ENCODE measurements at places on chromosomes 16 and 17.
A peak's percentile ranks its signal among the peaks of the same experiment; 100 is the strongest.

DNA sequence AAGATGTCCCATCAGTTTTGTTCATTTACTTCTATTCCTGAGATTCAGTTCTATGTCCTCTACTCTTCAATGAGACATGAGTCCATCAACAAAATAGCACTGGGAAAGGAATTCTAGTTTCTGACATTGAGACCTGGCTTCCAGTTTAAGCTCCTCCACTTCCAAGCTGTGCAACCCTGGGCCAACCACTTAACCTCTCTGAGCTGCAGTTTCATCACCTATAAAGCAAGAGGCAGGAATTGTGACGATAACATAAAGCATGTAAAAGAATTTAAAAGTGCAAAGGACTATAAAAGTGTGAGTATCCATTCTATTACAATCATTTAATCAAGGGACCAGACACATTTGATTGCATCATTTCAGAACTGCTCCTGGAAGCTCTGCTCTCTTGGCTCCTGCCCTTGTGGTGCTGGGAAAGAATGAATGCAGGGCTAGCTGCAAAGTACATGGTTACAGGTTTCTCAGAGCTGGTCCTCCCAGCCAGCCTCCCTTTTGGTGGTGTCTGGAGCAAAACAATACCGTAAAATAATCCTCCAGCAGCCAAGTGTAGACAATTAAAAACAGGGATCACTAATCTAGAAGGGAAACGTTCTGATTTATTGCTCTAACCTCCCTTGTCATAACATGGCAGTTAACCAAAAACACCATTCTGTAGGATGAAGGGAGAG, 113.9 kb downstream of the VPS53 start:
- no peak for DNase-seq

- DNase-seq, result peak; percentile 64
These were observed 405.9 kb downstream of the SHISA9 start for GRCh38 chr16:13307255-13307654.

DNA sequence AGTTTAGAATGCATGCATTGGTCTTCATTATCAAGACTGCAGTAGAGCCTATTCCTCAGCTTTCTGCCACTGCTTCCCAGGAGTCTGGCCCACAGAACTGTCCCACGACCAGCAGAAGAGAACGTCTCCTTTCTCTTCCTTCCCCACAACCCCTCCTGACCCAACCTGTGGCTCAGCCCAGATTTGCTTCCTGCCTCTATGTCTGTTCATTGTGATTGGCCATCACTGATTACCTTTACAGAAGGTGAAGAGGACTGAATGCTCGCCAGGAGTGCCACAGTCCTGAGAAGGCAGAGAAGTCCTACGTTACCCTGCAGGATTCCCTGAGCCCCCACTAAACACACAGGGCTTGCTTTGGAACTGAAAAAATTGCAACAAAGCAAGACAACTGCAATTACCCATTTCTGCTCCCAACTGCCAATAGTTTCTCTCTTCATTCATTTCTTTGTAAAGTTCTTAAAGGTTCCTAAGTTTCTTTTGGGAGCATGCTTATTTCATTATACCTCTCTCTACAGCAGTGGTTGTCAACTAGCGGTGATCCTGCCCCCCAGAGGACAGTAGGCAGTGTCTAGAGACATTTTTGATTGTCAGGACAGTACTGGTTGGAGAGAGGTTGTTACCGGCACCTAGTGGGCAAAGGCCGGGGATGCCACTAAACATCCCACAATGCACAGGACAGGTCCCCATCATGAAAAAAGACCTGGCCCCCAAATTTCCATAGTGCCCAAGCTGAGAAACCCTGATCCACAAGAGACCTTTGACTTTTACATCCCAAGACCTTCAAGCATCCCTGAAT, 4.5 kb upstream of the NAT9 start:
- DNase-seq, result no peak

DNA sequence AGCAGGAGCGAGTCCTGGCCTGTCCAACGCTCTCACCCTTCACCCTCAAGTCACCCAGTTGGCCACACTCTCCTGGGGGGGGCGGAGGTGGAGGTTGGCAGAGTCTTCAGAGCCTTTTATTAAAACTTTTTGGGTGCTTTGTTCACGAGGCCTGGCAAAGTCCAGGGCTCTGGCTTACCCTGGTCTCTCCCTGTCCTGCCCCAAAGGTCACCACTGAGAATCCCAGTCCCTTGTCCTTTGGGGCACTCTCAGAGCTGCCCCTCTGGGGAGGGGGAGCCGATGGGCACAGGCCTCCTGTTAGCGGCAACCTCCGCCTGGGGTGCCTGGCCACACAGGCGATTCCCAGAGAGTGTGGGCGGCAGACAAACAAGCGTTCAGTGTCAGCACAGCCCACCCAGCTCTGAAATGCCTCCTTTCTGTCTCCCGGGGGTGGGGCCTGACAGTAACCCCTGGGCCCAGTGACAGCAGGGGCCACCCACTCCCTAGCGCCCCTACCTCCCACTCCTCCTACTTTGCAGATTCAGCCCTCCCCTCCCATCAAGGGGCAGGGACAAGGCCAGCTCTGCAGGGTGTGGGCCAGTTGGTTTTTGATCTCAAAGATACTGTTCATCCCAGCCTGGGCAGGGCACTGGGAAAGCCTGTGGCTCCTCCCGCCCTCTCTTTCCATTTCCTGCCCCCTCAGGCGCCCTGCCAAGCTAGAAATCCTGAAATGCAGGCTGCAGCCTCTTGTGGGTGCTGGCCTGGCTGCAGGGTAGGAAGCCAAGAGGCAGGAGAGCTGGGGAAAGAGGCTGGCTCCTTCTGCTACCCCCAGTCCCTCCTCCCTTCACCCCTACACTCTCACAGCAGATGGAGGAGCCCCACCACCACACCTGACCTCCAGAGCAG, 36.6 kb upstream of the EMP2 start:
- DNase-seq, result no peak

DNA sequence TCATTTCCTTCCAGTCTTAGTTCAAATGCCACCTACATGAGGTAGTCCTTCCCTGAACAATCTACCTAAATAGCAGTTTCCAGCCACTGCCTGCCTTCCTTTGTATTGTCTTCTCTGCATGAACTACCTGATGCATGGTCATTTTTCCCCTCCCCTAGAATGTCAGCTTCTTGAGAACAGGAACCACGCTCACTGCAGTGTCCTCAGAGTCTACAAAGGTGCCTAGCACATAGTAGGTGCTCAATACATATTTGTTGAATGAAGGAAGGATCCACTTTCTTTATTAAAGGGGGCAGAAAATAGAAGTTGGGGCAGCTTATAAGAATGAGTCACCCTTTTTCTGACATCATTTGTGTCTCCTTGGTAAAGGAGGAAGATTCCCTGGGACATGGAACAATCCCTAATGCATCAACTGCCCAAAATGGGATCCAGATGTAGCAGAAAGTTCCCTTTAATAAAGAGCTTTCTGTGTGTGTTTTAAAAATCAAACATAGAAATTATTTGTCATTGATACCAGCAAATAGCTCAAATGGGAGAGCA, 4.4 kb upstream of the CYLD start:
- DNase-seq, result no peak

- DNase-seq, result no peak
These were observed 15.1 kb downstream of the SLC5A10 start for GRCh38 chr17:18966831-18967624.

- no peak for DNase-seq
These were observed 48.1 kb downstream of the BEAN1 start for GRCh38 chr16:66475232-66475631.

DNA sequence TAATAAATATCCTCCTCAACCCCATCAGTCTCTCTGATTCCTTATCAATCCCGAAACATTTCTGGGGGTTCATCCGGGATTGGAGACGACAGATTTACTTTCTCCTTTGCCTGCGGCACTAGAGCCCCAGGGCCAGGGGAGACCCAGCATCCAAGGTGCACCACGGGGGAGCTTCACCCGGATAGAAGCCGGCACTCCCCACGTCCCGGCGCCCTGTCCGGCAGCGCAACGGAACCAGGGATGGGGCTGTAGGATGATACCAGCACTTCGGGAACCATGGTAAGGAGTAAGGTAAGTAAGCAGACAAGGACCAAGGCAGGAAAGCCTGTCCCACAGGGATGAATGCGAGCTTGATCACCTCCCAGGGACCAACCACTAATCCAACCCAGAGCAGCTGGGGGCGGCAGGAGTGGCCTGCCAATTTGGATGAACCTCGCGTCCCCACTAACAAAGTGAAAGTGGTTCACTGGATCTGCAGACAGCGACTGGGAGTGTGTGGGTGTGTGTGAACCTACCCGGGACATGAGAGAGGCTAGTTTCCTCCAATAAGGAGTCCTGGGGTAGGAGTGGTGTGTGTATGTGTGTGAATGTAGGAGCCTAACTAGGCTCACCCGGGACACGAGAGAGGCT, 11.9 kb downstream of the POLR3K start:
- DNase-seq, result no peak

DNA sequence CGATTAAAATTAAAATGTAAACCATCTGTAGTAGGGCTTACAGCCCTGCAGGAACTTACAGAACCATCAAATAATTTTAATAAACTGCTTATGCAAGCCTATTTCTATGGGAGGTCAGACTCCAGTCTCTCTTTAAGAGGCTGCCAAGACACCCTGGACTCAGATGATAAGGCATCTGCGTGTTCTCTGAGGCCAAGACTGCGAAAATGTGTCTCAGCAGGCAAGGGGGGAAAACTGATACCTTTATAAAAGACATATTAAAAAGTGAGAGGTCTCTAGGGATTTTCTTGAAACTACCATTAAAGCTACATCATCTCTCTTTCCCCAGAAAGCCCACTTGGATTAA, 32.2 kb downstream of the MPHOSPH6 start:
- no peak for DNase-seq

- DNase-seq, result no peak
These were observed 835 bp downstream of the FBXL16 start for GRCh38 chr16:704552-705380.

GRCh38 chr17:9566067-9566466, 9.6 kb downstream of the STX8 start:
- DNase-seq, result no peak

DNA sequence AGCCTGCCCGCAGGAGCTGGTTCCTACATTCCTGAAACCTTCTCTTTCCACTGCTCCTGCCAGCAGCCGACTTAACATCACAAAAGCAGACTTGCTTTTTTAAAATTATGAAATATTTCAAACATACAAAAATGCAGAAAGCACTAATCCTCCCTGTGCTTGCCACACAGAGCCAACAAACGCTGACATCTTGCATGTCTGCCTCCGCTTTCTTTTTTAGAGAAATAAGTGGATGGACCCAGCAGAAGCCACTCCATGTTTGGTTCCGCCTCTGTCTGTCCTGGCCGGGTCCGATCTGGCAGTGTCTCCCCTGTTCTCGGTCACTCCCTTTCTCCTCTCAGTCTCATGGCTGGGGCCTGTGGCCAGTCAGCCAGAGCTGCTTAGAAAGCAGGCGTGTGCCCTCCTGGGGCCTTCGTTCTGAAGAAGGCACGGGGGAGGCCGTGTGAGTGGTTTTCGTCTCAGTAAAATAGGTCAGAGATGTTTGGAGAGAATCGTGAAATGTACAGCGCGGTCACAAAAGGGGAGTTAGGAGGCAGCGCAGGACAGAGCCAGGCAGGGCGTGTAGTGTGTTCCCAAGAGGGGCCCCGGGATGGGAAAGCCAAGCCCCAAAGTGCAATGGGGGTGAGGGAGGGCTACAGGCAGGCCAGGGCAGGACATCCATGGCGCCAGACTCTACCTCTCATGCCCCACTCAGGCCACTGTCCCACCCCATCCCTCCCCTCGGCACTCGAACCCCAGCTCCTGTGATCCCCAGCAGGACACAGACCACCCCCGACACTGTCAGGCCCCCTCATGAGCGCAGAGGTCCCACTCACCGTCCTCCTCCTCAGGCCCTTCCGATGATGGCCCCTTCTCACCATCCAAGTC, 23.2 kb downstream of the MXRA7 start:
- no peak for DNase-seq

DNA sequence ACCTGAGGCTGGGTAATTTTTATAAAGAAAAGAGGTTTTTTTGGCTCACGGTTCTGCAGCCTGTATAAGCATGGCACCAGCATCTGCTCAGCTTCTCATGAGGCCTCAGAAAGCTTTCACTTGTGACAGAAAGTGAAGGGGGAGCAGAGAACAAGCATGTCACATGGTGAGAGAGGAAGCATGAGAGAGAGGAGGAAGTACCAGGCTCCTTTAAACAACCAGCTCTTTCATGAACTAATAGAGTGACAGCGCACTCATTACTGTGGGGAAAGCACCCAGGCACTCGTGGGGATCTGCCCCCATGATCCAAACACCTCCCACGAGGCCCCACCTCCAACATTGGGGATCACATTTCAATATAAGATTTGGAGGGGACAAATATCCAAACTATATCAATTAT, 86.8 kb downstream of the USP32 start:
- DNase-seq, result no peak

- DNase-seq, result no peak
These were observed 105.8 kb upstream of the ADAMTS18 start for GRCh38 chr16:77540646-77541045.
